ENCODE measurements at places on chromosomes 7 and 10.

DNA sequence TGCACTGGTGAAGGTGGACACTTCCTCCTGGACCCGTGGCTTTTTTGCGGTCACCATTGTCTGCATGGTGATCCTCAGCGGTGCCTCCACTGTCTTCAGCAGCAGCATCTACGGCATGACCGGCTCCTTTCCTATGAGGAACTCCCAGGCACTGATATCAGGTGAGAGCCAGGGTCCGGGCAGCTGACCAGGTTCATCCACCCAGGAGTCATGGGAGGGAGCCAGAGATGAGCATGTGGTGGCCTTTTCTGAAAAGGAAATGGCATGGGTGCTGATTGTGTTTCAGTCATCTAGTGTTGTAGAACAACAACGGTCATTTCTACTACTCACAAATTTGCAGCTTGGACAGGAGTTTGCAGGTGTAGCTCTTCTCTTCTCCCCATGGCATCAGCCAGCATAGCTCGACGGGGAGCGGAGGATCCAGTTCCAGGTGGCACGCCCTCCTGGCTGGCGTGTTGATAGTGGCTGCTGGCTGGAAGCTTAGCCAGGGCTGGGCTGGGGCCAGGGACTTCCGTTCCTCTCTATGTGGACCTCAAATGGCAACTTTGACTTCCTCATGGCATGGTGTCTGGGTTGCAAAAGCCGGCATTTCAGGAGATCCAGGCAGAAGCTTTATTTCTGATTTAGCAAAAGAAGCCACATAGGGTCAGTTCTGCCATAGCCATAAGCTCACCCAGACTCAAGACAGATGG lies 32.7 kb downstream of the SLC29A3 start:
- no peak for DNase-seq

DNA sequence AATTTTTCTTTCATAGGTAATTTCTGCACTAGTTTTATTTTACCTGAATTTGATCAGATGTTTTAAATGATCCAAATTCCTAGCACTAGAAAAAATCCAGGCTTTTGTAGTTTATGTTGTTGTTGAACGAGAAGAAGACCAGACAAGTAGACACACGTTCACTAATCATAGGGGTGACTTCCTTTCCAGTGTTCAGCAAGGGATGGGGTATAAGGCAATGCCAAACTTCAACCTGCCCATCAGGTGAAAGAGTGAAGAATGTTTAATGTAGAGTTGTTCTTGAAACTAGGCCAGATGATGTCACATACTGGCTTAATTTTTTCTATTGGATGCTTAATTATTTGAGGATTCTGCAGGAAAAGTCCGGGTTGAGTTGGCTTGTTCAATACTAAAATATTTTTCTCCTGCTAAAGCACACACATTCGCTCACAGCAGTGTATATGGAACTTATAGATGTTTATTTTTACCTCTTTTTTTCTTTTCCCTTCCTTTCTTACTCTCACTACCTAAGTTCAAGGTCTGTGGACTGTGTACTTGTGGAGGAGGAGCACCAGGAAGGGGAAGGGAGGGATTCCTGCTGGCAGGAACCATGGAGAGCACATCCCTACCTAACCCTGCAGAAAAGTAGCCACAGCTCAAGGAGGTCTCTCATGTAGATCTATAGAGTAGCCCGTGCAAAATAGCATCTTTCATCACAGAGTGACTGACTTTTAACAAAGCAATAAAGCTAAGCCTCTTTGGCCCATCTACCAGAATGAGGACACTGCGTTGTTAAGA lies 23.1 kb upstream of the AKR1E2 start:
- DNase-seq: no peak

DNA sequence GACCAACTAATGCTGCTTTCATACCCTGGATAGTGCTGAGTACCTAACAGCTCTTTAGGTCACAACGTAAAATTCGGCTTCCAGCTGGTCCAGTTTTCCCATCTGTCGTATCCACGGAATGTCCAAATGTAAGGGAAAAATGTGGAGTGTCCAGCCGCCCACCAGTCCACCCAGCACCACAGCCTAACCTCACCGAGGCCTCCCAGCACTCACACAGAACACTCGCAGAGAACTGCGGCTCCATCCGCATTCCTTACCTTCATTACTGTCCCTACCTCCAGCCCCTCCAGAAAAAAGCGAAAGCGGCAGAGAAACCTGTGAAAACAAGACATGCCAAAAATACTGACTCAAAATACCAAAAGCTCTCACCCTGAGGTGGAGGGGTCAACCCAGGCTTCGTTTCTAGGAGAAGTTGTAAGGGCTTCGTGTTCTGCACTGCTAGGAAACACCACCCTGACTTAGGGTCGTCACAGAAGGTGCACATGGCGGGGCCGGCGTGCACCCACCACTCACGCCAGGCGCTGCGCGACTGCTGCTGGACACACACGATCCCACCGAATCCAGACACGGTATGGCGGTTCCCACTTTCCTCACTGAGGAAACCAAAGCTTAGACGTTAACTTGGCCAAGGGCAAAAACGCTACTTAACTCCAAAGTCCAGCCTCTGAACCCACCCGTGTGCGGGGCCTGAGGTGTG lies 73.9 kb downstream of the AMZ1 start:
- no peak for DNase-seq

- DNase-seq: no peak
Measured at GRCh38 chr7:42753367-42753766, 158.5 kb downstream of the C7orf25 start.

- no peak for DNase-seq
Measured at GRCh38 chr10:81814842-81815241, 60.2 kb upstream of the NRG3 start.

GRCh38 chr10:30778769-30779168 lies 149.2 kb upstream of the LYZL2 start:
- DNase-seq: no peak

- no peak for DNase-seq
Measured at GRCh38 chr7:157727964-157728615, 391.3 kb downstream of the DNAJB6 start.

DNA sequence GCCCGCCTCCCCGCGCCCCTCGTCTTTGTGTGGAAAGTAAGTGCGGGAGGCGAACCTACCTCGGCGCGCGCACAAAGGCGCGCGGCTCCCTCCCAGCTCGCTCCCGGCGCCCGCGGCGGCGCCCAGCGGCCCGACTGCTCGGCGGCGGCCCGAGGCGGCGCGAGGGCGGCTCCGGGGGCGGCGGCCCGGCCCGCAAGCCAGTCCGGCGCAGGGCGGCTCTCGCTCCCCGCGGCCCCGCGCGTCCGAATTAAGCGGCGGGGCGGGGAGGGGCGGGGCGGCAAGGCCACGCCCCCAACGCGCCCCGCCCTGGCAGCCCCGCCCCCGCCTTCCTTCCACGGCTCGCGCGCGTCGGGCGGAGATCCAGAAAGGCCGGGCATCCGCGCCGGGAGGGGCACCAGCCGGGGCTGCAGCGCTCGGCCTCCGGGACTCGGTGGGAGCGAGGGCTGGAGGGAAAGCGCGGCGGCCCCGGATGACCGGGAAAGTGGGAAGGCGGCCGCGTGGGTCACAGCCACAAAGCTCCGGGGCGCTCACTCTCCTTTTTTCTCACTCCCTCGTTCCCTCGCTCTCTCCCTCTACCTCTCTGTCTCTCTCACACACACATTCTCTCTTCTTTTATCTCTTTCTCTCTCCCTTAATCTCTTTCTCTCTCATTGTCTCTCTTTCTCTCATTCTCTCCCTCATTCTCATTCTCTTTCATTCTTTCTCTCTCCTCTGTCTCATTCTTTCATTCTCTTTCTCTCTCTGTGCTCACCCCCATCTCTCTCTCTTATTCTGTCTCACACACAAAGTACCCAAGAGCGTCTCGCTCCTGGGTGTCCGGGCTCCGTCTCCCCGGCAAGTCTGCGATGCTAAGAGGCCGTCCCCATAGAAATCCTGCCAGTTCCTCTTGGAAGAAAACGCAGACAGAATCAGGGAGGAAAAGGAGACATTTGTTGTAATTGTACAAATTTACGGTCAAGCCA lies 170.2 kb downstream of the FAM107B start:
- DNase-seq: no peak

DNA sequence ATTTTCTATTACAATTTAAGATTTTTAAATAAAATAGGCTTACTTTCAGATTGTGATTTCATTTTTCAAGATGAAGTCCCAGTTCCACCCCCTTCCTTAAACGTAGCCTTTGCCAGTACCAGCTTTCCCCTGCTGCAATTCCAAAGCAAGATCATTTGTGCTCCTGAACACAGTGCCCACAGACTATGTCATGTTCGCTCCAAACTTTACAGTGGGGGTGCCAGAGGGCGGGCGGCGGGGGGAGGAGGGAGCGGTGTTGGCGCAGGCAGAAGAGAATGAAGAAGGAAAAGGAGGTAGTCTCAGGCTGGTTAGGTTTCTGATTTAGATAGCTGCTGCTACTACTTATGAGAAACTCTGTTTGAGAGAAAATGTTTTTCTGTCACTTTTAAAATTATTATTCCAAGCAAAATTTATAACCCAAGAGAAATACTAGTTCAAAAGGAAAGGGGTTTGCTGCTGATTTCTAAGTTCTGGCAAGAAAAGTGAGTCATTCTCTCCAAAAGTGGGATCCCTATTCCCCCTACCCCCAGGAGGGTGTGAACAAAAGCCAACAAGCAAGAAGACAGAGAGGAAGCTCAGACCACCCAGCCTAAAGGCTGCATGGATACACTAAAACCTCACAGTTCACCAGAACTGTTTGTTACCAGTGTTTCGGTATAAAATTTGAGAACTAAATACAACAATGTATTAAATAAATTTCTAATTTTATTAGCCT lies 109.6 kb downstream of the SRPK2 start:
- no peak for DNase-seq

DNA sequence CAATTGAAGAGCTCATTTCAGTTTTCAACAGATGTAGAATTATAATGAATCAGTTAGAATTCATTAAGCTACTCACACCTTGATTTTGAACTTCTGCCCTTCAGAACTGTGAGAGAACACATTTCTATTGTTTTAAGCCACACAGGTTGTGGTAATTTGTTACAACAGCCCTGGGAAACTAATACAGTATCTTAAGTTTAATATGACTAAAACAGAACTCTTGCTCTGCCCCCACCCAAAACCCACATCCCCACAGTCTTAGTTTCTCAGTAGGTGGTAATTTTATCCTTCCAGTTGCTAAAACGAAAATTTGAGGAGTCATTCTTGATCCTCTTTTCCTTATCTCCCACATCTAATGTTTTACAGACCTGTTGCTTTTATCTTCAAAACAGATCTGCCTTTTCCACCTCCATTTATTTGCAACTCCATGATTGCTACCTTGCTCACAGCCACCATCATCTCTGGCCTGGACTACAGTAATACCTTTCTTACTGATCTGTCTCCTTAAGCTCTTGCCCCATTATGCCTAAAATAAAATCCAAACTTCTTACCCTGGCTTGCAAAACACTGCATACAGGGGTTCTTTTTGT lies 72.8 kb upstream of the NXPH1 start:
- DNase-seq: no peak

GRCh38 chr10:129335942-129336341 lies 131.1 kb upstream of the MGMT start:
- DNase-seq: no peak

- DNase-seq: no peak
Measured at GRCh38 chr10:33494694-33495265, 160.3 kb upstream of the NRP1 start.

GRCh38 chr10:11712744-11713143 lies 29.4 kb upstream of the ECHDC3 start:
- DNase-seq: no peak

DNA sequence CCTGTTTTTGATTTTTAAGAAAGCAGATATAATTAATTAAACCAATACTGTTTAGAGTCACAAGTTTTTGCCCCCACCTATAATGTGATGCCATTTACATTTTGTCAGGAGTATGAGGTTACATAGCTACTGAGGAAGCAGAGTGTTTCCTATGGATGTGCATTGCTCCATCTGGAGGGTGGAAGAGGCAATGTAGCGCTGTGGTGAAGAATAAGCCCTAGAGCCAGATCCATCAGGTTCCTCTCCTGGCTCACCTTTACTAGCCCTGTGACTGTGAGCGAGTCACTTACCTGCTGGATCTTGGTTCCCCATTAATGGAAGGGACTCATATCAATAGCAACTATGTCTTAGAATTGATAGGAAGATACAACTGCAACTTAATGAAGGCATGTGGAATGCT lies 216.0 kb downstream of the GPAM start:
- no peak for DNase-seq

GRCh38 chr10:100534726-100535125 lies 1.0 kb upstream of the HIF1AN start:
- DNase-seq: no peak

GRCh38 chr10:70758757-70759514 lies 26.2 kb downstream of the TBATA start:
- DNase-seq: no peak

DNA sequence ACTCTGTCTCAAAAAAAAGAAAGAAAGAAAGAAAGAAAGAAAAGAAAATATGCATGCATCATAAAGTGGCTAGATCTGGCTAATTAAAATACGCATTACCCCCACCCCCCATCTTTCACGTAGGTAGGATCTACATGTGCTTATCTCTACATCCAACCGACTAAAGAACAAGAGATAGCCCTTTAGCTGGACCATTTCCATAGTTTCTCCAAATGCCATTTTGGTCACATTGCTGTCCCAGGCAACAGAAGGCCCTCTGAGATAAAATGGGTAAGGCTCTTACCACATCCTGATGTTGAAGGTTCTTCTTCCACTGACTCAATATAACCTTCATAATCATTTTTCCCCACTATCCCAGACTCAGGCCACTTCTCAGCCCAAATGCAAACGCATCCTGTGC lies 31.5 kb downstream of the PIK3AP1 start:
- DNase-seq: no peak

DNA sequence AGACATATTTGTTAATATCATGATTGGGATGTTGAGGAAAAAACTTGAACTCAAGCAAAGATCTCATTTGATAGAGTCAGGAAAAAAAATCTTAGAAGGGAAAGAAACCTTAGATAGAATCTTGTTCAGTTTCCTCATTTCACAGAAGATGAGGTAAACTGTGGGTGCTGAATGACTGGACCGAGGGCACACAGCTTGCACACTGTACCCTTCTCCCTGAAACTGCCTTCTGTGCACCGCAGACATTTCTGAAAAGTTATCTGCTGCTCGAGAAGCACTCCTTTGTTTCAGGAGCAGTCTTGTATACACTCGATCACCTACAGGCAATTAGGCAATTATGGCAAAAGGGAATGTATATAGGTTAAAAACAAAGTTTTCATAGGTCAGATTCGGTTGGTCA lies 167.4 kb downstream of the SKAP2 start:
- no peak for DNase-seq

DNA sequence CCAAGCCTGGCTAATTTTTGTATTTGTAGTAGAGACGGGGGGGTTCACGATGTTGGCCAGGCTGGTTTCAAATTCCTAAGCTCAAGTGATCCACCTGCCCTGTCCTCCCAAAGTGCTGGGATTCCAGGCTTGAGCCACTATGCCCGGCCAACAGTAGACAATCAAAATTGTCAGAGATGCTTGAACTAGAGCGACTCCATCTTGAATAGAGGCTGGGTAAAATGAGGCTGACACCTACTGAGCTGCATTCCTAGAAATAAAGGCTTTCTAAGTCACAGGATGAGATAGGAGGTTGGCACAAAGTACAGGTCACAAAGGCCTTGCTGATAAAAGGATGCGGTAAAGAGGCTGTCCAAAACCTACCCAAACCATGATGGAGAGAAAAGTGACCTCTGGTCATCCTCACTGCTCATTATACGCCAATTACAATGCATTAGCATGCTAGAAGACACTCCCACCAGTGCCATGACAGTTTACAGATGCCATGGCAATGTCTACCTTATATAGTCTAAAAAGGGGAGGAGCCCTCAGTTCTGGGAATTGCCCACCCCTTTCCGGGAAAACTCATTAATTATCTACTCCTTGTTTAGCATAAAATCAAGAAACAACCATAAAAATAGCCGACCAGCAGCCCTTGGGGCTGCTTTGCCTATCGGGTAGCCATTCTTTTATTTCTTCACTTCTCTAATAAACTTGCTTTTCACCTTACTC lies 134.5 kb downstream of the BAMBI start:
- no peak for DNase-seq

- no peak for DNase-seq
Measured at GRCh38 chr10:106705681-106706100, 458.8 kb downstream of the SORCS1 start.
